ENCODE measurements at places on chromosomes 1 and 21.

DNA sequence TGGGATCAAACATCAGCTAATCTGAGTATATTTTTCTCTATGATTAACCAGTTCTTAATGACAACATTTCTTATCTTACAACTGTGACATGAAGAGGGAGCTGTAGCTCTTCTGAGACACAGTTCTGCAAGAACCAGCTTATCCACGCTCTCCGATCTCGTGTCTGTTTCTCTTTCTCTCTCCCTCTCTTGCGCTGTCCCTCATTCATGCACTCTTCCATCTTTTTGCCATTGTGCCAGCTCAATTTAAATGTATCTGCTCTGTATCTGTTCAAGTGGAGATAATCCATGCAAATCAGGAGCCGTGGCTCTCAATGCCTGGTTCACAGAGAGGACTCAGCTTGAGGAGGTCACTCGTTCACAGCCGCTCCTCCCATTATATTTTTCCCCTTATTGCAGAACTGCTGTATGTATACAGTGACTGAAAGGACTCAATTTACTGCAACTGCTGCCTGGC, 494.7 kb upstream of the ADGRL2 start:
- no peak for DNase-seq

- DNase-seq, result no peak
These were observed 94.3 kb upstream of the EDN2 start for GRCh38 chr1:41578712-41579335.

GRCh38 chr1:179178950-179179349, 50.5 kb downstream of the ABL2 start:
- DNase-seq, result no peak

DNA sequence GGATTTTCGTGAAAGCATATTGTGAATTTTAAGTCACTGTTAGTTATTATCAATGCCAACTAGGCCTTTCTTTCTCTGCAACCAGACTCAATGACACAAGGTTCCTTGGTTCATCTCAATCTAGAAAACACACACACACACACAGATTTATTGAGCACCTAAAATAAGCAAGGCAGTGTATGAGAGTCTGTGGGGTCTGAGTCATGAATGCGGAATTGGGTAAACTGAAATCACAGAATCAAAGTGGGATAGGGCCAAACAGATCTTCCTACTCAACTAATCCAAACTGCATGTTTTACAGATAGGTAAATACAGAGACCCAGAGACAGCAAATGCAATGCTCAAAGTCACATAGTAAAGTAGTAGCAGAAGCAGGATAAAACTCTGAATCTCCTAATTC, 48.5 kb upstream of the NRDC start:
- no peak for DNase-seq

DNA sequence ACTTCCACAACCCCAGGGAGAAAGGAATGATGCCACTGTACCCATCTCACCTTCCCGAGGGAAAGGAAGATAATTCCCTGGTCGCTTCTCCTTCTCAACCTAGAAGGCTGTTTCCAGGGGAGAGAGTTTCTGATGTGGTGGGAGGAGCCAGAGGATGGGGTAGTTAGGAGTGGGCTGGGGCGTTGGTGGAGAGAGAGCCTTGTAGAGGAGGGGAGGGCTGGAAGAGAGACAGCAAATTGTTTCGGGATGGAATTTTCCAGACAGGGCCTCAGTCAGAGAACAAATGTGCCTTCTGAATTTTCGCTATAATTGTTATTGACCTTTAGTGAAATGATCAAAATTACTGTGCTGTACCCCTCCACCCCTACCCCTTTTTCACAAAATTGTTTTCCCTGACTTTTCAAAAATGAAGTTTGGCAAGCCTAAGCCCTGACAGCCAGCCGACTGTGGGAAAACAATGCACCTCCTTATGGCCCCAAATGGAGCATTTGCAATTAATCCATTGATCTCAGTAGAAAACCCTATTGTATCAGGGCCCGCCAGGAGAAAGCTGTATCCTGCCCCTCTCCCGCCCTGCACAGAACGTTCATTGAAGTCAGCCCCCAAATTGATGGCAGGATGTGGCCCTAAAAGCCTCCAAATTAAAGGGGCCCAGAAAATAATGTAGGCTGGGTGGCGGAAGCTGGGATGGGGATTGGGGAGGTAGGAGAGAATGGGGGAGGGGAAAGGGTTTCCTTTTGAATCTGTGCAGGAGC, 69.1 kb upstream of the JUN start:
- no peak for DNase-seq

GRCh38 chr1:22830041-22830566, 119.5 kb downstream of the EPHB2 start:
- DNase-seq, result no peak

GRCh38 chr21:23155281-23155680, 2157.1 kb downstream of the NCAM2 start:
- DNase-seq, result no peak

- DNase-seq, result no peak
These were observed 462.1 kb downstream of the LMO4 start for GRCh38 chr1:87790756-87791155.

DNA sequence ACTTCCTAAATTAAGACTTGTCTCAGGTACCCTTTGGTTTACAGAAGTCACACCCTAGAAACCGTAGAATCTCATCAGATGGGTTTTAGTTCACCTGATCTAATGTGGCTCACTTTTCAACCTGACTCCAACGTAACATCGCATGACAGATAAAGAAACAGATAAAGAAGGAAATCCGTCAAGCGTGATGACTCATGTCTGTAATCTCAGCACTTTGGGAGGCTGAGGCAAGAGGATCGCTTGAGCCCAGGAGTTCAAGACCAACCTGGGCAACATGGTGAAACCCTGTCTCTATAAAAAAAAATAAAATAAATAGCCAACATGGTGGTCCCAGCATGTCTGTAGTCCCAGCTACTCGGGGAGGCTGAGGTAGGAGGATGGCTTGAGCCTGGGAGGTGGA, 97.3 kb downstream of the SPSB1 start:
- DNase-seq, result no peak

DNA sequence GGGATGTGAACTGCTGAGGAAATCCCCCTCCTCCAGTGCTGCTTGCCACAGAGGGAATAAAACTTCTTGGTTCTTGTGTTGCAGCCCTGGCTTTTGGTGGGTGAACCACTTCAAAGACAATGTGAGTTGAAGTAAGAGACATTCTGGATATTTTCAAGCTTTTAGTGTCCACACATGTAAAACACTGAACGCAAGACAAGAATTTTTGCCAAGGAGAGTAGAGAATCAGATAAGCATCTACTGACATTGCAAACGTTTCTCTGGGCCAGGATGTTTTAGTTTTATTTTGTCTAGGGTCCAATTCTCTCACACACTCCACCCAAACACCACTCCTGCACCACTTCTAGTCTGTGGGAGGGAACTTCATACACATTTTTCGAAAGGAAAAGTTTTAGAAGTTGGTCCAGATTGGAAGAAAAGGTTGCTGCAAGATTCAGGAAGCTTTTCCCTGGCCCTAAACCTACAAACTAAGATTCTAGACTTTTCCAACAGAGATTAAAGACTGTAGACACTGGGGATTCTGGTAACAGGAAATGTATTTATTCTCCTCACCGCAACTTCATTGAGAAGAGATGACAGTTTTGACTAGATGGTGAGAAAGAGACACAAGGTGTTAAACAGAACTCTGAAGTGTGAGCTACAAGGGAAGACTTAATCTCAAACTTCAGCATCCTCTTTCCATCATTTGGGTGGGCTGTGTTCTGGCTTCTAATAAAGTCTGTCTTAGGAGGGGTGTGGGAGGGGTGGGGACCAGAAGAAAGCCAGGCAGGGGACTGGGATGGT, 16.1 kb downstream of the FASLG start:
- DNase-seq, result no peak

DNA sequence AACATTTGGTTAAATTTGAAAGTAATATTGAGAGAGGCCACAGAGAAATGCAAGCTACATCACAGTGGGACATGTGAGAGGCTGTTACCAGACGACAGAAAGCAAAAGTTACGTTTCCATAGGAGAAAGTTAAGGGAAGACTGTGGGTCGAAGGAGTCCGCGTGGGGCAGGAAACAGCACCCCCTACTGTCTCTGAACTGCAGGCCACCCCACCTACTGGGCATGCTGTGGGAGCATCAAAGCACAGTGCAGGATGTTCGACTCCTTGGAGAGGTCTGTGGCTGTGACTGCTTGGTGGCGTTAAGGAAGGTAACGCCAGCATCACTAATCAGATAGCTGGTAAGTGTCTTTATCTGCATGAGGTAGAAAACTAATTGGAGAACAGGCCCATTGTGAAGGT, 123.9 kb downstream of the PTBP2 start:
- no peak for DNase-seq

DNA sequence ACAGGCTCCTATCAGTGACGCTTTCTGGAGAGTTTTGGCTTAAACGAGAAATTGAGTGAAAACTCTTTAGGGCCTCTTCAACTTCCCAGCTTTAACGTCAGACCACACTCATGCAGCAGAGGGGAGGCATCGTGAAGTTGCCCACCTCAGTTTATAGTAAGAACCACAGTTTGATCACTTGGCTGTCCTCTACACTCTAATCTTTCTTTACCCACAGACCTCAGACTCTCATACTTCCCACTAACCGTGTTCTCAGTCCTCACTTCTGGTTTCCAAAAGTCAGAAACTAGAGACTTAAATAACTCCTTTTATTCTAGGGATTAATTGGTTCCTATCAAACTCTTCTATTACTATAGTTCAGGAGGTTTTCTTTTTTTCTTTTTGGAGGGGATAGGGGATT, 302.2 kb downstream of the NTNG1 start:
- no peak for DNase-seq

GRCh38 chr1:232244426-232244825, 385.5 kb downstream of the SIPA1L2 start:
- no peak for DNase-seq

GRCh38 chr1:99784143-99784542, 17.7 kb upstream of the FRRS1 start:
- no peak for DNase-seq

- DNase-seq, result no peak
These were observed 108.6 kb upstream of the ERRFI1 start for GRCh38 chr1:8134546-8135235.

DNA sequence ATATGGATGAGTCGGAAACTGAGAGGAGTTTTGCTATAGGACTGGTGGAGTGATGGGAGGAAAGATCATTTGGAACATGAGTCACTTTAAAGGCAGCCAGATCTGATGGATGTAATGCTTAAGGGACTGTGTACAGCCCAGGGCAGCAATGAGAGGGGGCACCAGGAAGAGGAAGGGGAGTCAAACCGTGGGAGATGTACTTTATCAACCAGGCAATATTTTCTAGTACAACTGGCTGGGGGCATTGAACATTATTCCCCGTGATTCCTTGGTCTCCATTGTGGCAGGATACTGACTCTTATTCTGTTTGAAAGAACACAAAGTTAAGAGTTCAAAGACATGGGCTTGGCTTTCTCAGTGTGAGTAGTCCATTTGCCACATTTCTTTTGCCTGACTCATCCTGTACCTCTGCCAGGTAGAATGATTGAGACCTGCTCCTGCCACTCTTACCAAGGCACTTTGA, 268.2 kb upstream of the NR5A2 start:
- no peak for DNase-seq

DNA sequence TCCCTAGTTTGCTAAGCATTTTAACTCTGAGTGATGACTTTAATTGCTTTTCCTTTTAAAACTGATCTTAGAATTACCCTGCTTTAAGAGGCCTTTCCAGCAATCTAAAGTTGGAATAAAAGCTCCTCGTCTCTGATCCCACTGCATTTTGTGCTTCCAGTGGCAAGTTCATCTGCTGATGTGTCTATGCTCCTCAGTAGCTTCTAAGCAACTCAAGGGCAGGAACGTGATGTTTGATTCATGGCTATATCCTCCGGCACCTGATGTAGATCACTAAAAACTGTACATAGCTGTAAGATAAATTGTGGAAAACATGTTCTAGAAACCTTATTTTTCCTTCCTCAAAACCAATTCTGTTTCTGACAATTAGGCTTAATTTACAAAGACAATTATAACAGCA, 12.5 kb downstream of the CYYR1 start:
- DNase-seq, result no peak

DNA sequence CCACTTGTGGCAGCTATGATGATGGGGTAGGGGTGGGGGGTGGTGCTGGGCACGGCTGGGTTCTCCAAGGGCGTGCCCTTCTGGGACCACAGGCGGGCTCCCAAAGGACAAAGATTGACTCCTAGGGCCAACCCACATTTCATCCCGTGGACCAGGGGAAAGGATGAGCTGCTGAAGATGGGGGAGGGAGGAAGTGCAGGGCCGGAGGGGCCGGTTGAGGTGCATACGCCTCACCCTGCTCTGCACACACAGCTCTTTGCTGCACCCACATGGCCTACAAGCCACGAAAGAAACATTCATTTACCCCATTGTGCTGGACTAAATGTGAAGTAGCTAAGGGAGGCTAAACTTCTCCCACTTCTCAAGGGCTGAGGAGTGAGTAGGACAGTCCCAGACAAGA, 34.2 kb upstream of the GNPAT start:
- no peak for DNase-seq

GRCh38 chr1:16324456-16324890, 27.8 kb downstream of the FBXO42 start:
- DNase-seq, result no peak

- DNase-seq, result no peak
These were observed 82.3 kb downstream of the RGS7 start for GRCh38 chr1:241274693-241275092.

DNA sequence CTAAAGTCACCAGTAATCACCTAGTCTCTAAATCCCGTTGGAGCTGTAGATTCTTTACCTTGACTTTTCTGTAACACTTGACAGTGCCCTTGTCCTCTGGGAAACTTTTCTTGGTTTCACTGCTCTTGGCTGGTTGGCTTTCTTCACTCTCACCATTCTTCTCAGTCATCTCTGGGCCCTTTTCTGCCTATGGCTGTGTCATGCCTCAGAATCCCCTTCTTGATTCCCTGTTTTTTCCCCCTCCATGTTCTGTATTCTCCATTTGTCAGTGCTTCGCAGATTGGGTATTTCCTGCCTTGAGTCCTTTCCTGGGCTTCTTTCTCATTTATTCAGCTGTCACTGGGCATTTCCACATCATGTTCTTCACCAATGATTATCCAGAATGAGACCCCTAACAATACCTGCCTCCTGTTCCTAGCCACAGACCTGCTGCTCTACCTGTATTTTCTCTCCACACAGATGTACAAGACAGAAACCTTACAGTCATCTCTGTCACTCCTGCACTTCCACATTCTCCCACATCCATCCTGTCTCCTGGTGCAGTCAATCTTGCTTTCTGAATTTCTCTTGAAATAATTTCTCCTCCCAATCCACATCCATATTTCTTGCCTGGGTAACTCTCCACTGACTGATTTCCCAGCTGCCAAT, 14.7 kb downstream of the UCK2 start:
- DNase-seq, result no peak

- no peak for DNase-seq
These were observed 505.2 kb upstream of the ZRANB2 start for GRCh38 chr1:71586030-71586429.

GRCh38 chr21:45537746-45538291, 4.4 kb downstream of the SLC19A1 start:
- no peak for DNase-seq

GRCh38 chr21:26813426-26813998, 31.7 kb downstream of the ADAMTS1 start:
- DNase-seq, result no peak

All from stimulated activated CD8-positive, alpha-beta memory T cell treated with anti-CD3 and anti-CD28 coated beads, Interleukin-4, amount 100 ng/mL, for 1 hour (primary cell).